ENCODE measurements at places on chromosomes 2 and 18.

DNA sequence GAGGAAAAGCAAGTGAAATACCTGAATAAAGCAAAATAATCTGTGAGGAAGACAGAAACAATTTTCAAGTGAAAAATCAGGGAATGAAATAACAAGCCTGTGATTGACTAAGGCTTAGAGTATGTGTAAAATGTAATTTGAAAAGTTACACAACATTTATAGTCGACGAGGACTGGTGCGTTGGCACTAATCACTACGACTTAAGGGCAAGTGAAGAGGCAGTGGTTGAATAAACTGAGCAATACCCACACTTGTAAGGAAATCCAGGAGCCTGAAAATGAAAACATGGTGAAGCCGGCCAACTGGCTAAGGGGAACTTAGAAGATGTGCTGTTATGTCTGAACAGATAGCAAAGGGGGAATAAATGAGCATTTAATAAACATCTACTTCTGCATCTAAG is 13.4 kb downstream of the DOK1 start:
- DNase-seq, result no peak

- DNase-seq, result no peak
Observed at GRCh38 chr2:17441790-17442189, 76.5 kb downstream of the RAD51AP2 start.

DNA sequence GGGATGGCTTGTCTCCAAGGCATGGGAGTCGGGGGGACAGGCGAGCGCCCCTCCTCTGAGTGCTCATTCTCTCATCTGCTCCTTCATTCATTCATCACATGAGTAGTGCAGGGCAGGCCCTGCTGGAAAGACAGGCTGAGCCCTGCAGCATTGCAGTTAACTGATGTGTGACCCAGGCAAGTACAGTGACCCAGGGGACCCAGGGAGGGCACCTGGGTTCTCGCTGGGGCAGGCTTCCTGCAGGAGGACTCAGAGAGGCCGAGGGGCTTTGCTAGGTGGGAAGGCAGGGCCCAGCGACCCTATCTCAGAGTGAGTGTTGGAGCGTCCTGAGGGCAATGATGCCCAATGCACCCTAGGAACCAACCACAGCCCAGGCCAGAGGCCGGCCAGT is 30.6 kb downstream of the HJURP start:
- no peak for DNase-seq

GRCh38 chr2:240305369-240305962 is 130.0 kb upstream of the GPC1 start:
- DNase-seq, result no peak

DNA sequence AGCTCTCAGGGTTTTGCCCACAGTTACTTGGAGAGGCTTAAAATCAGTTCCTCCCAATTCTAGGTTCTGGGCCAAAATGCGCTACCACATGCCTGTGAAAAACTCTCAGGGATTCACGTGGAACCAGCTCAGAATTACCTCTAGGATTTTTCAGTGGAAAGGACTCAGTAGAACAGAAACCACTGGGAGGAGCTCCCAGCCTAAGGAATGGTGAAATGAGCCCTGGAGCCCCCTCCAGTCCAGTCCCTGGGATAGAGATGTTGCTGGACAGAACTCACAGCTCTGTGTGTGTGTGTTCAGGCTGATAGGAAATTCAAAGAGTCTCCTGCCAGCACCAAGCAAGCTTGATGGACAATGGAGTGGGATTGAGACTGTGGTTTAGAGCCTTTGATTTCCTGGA is 21.1 kb upstream of the SLC9A4 start:
- no peak for DNase-seq
